ENCODE measurements at places on chromosomes 6 and 20. TPM values are rescaled to one million over a fixed set of nuclear protein-coding genes. Genes with fewer than 3 reads are reported as not detected.

The RREB1 gene
- 33.2 TPM for total RNA-seq

The HELZ2 gene
- total RNA-seq = 12.2 TPM

The VWA7 gene
- 14.4 TPM for total RNA-seq

The CAP2 gene
- 150 TPM for total RNA-seq

The PLEKHG1 gene
- total RNA-seq = 10.4 TPM

The HMGCLL1 gene
- 0.90 TPM for total RNA-seq

The CRISP2 gene
- total RNA-seq = not detected

The HLA-DOA gene
- 22.8 TPM for total RNA-seq

The RAET1L gene
- not detected for total RNA-seq

The OXT gene
- not detected for total RNA-seq

The CDH4 gene
- total RNA-seq = not detected

The TAGAP gene
- total RNA-seq = 1.3 TPM

The RHAG gene
- 0.29 TPM for total RNA-seq

The TMC2 gene
- not detected for total RNA-seq

The TSPO2 gene
- not detected for total RNA-seq

The SLC22A7 gene
- total RNA-seq = 0.25 TPM

The TNNC2 gene
- total RNA-seq = not detected

The ME1 gene
- total RNA-seq = 17.0 TPM

The LY6G5B gene
- total RNA-seq = 3.7 TPM

The NAPB gene
- total RNA-seq = 6.1 TPM

The GSTA3 gene
- not detected for total RNA-seq

The HLA-A gene
- total RNA-seq = 1,594 TPM

The PRPH2 gene
- total RNA-seq = 0.94 TPM

The LBP gene
- total RNA-seq = not detected

The BPIFB2 gene
- total RNA-seq = not detected

The HLA-DOB gene
- 0.45 TPM for total RNA-seq

The AKAP7 gene
- 14.4 TPM for total RNA-seq

The SLC18B1 gene
- total RNA-seq = 1.7 TPM

The MUCL3 gene
- not detected for total RNA-seq

The ZSCAN23 gene
- 1.7 TPM for total RNA-seq

The PRSS16 gene
- total RNA-seq = not detected

The SLPI gene
- total RNA-seq = 1.4 TPM

The RALY gene
- total RNA-seq = 104 TPM

The MAFB gene
- 10.8 TPM for total RNA-seq

The PKHD1 gene
- not detected for total RNA-seq

The SLC12A5 gene
- total RNA-seq = not detected

The COL9A1 gene
- 0.85 TPM for total RNA-seq

The ZBTB22 gene
- 15.0 TPM for total RNA-seq

The CLPSL2 gene
- not detected for total RNA-seq

The BMP2 gene
- total RNA-seq = 1.5 TPM

The OOEP gene
- not detected for total RNA-seq

The ADGRB3 gene
- 0.66 TPM for total RNA-seq

The YIPF3 gene
- total RNA-seq = 64.6 TPM

The SLC35D3 gene
- total RNA-seq = not detected

The PACRG gene
- 28.0 TPM for total RNA-seq

The GNMT gene
- 0.31 TPM for total RNA-seq

The TAAR6 gene
- not detected for total RNA-seq

The MLIP gene
- total RNA-seq = 486 TPM

The NR2E1 gene
- not detected for total RNA-seq

The ENPP1 gene
- total RNA-seq = 3.0 TPM

The ACAT2 gene
- 3.4 TPM for total RNA-seq

The MEP1A gene
- not detected for total RNA-seq

The PHACTR2 gene
- total RNA-seq = 79.0 TPM

The SMLR1 gene
- total RNA-seq = not detected

The NKX2-4 gene
- not detected for total RNA-seq

The BPIFA1 gene
- total RNA-seq = not detected

The HSPA12B gene
- total RNA-seq = 8.4 TPM

The TMEM170B gene
- total RNA-seq = 5.3 TPM
